ENCODE measurements at places on chromosomes 12 and 14.

DNA sequence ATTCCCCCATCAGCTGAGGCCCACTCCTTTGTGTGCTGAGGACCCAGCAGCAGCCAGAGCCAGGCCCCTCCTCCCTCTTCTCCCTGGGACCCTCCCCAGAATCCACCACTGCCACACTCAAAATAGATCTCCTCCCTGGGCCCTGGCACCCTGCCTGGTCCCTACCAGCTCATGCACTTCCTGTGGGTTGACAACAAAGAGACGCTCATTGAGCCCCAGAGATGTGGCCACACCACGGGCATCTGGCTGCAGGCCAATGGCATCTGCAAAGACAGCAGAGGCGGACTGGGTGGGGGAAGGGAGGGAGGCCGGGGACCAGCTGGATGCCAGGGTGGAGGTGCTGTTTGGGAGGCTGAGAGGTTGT, 16.0 kb upstream of the ENDOU start:
- peak; percentile 13 for DNase-seq

DNA sequence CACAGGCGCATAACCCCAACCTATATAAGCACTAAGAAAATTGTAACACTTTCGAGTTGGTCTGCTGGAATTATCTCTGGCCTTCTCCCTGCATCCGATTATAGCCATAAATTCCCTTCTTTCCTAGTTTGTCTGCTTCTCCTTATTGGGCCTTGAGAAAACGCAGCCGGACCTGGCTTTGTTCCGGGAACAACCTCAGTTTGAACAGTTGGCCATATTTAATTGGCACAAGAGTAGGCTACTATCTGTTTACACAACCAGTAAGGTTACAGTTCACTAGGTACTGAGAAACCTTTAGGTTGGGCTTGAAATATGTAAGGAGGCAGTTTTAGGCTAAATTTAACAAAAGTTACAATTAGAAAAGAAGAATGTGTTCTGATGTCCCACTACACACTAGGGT, 176.1 kb downstream of the IPO8 start:
- no peak for DNase-seq

- DNase-seq = no peak
These were observed 6.6 kb downstream of the TPCN1 start for GRCh38 chr12:113227686-113228391.

DNA sequence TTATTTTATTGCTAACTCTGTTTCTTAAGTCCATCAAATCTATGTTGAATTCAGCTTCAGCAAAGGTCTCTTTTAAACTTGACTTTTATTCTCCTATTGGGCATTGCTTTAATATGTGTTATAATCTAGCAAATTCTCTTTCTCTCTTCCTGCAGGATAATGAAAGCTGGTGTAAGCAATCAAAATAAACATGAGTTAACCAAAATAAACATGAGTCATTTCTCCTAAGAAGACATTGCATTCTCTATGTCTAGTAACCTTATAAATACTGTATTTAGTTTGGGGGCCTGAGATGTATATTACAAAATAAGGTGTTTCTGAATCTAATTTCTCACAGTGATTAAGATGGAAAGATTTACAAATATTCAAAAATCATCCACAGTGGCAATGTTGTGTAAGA, 739.1 kb upstream of the ATXN7L3B start:
- DNase-seq = no peak

- DNase-seq = no peak
These were observed 172.8 kb downstream of the ETV6 start for GRCh38 chr12:11822081-11822834.
